ENCODE measurements at places on chromosomes 1 and 21.

DNA sequence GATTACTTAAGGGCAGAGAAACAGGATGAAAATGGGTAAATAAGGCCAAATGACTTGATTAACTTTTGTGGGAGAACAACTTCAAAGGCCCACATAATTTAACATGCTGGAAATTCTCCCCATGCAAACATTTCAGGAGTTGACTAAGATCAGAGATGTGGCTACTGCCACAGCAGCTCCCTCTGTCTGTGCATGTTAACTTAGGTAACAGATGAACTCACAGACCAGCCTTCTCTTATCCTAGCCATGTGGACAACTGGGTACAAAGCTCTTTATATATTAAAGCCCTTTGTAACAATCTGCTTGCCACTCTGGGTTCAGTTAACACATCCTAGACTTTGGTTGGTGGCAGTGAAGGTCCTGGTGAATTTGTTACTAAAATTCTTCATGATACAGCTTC lies 33.2 kb downstream of the BEND5 start:
- DNase-seq = no peak

GRCh38 chr1:109895720-109896504 lies 14.7 kb upstream of the CSF1 start:
- no peak for DNase-seq

DNA sequence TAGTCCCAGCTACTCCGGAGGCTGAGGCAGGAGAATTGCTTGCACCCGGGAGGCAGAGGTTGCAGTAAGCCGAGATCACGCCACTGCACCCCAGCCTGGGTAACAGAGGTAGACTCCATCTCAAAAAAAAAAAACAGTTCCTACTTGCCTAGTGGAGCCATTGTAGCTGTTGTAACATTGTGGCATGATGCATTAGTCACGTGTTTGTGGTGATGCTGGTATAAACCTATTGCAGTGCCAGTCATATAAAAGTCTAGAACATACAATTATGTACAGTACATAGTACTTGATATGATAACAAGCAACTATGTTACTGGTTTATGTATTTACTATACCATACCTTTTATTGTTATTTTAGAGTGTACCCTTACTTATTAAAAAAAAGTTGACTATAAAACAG lies 16.2 kb downstream of the KYAT3 start:
- no peak for DNase-seq

- DNase-seq = no peak
Observed at GRCh38 chr1:64330839-64331238, 127.4 kb downstream of the UBE2U start.

DNA sequence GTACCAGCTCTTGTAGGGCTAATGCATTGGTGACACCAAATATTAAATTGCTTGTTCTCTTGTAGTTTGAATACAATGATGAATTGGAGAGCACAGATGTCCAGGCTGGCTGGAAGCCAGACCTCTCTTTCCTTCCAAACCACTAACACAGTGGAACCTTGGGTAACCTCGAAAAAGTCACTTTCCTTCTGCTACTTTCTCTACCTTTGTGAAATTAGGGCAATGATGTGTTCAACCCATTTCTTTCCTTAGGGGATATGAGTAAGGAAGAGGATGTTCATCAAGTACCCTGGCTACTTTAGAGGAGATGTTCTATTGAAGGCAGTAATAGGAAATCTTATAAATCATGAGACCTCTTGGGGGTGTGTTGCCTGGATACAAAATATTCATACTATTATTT lies 55.7 kb downstream of the XCL2 start:
- no peak for DNase-seq

DNA sequence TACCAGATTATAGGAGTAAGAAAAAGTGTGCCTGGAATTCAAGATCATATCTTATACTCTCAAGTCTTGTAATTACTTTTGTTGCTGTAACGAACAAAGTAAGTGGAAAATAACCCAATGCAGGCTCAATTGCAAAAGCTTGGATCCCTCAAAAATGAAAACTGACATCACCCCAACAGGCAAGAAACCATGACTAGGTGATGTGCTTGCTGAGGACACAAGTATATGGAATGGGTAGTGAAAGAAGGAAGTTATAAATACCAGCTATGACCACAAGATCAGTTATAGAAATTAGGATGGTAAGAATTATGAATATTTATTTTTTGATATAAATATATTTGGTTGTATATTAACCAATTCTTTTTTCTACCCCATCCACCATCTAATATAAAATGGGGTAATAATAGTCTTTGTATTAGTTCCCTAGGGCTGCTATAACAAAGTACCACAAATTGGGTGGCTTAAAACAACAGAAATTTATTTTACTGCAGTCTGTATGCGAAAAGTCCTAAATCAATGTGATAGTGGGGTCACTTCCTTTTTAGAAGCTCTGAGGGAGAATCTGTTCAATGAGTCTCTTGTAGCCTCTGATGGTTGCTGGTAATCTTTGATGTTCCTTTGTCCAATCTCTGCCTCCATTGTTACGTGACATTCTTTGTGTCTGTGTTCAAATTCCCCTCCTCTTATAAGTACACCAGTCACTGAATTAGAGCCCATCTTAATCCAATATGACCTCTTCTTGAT lies 45.0 kb downstream of the DUSP10 start:
- no peak for DNase-seq

DNA sequence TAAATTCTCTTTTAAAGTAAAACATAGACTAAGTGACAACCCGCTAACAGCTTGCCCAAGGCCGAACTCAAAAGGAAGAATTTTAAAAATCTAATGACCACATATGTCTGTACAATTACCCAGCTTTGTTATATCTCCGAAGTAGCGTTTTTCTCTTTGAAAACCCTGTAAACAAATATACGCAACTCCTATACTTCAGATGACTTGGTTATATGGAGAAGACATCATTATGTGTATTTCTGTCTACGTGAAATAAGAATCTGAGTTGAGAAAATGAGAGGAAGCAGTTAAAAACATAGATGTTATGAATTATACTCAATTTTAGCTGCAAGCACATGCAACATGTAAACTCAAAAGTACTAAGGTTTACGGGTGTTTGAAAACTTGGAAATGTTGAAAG lies 2.0 kb downstream of the PBX1 start:
- DNase-seq = no peak

- DNase-seq = no peak
Observed at GRCh38 chr1:1914971-1915692, at the start of gene CALML6. CALML6 (plus strand) TSS chr1:1915260; CDS start chr1:1915281, 21 bp downstream.

DNA sequence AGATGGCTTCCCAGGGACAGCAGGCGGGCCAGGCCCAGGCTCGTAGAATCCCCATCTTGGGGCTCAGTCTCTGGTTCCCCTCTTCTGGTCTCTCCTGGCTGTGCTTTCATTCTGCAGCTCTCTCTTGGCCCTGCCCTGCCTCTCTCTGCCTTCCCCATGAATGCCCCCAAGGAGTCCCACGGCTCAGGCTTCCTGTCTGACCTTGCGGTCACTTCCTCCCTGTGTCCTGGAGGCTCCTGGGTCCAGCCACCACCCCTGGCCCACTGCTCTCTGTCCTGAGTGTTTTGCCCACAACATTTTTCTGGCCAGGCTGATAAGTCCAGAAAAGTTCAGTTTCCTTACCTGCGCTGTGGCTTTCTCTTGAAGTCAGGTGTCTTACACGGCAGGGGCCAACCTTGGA lies 29.1 kb downstream of the PIGP start:
- DNase-seq = no peak

- DNase-seq = no peak
Observed at GRCh38 chr1:240337781-240338180, 246.1 kb downstream of the FMN2 start.

Data from iPS DF 19.7 (cell line).